Spleen (tissue), 13 donors: ENCODE measurements at places on chromosomes 7 and 10. TPM values are rescaled to one million over a fixed set of nuclear protein-coding genes. Genes with fewer than 3 reads are reported as not detected.

WNT8B gene
- total RNA-seq, result not detected

PRKG1 gene
- 8.9 TPM for total RNA-seq

SLC29A3 gene
- total RNA-seq, result 7.7 TPM

NUTM2B gene
- 1.3 TPM for total RNA-seq

GFRA1 gene
- 5.2 TPM for total RNA-seq

CREM gene
- total RNA-seq, result 36.4 TPM

CTAGE8 gene
- total RNA-seq, result 1.5 TPM

TIMM23B gene
- 30.6 TPM for total RNA-seq

ZSCAN25 gene
- total RNA-seq, result 26.4 TPM

ADRA2A gene
- total RNA-seq, result 8.6 TPM

OSBPL3 gene
- 26.7 TPM for total RNA-seq

- no peak for DNase-seq
- peaks cover 51% of the 10 kb centered on the region for H3K4me1 ChIP-seq
- H3K27me3 ChIP-seq, result no peaks in the 10 kb centered on the region
- no peak overlapping the region for H3K4me3 ChIP-seq
- H3K36me3 ChIP-seq, result peaks cover 45% of the 10 kb centered on the region
- H3K27ac ChIP-seq, result no peak overlapping the region
Measured at GRCh38 chr7:66140924-66141323, 26.3 kb downstream of the CRCP start.

GRCh38 chr10:113958631-113959382 lies 84.9 kb upstream of the ADRB1 start:
- no peak overlapping the region for H3K4me3 ChIP-seq
- no peak for DNase-seq
- H3K27me3 ChIP-seq, result no peaks in the 10 kb centered on the region
- H3K36me3 ChIP-seq, result no peaks in the 10 kb centered on the region
- no peaks in the 10 kb centered on the region for H3K4me1 ChIP-seq

GRCh38 chr10:68558478-68558877 lies 1.7 kb upstream of the TET1 start:
- peaks cover 65% of the 10 kb centered on the region for H3K27me3 ChIP-seq
- no peak for DNase-seq
- peaks cover 42% of the 10 kb centered on the region for H3K4me1 ChIP-seq
- no peaks in the 10 kb centered on the region for H3K36me3 ChIP-seq

DNA sequence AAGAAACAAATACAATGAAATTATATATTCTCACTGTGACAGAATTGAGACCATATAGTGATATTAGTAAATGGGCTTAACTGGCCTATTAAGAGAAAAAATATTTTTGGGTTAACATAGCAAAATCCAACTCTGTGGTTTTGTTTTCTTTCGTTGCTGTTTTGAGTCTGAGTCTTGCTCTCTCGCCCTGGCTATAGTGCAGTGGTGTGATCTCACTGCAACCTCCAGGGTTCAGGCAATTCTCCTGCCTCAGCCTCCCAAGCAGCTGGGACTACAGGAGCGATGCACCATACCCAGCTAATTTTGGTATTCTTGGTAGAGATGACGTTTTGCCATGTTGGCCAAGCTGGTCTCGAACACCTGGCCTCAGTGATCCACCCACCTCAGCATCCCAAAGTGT lies 15.3 kb downstream of the TRIM24 start:
- H3K4me3 ChIP-seq, result no peak overlapping the region
- DNase-seq, result no peak
- peaks cover 6% of the 10 kb centered on the region for H3K4me1 ChIP-seq
- H3K27ac ChIP-seq, result no peak overlapping the region
- no peaks in the 10 kb centered on the region for H3K36me3 ChIP-seq
- H3K27me3 ChIP-seq, result no peaks in the 10 kb centered on the region

- no peak overlapping the region for H3K27ac ChIP-seq
- peaks cover 70% of the 10 kb centered on the region for H3K36me3 ChIP-seq
- peaks cover 1% of the 10 kb centered on the region for H3K4me1 ChIP-seq
- no peak overlapping the region for H3K4me3 ChIP-seq
- no peak for DNase-seq
Measured at GRCh38 chr7:5348134-5349004, 65.6 kb downstream of the SLC29A4 start.

GRCh38 chr10:29535012-29535777 lies 99.6 kb downstream of the SVIL start:
- no peak overlapping the region for H3K4me3 ChIP-seq
- DNase-seq, result no peak
- H3K4me1 ChIP-seq, result no peaks in the 10 kb centered on the region
- H3K27ac ChIP-seq, result peak overlapping the region; percentile 10
- no peaks in the 10 kb centered on the region for H3K36me3 ChIP-seq
